ENCODE measurements at places on chromosomes 5 and 9.

GRCh38 chr5:15898641-15899040 lies 280.9 kb downstream of the MARCHF11 start:
- DNase-seq: no peak

DNA sequence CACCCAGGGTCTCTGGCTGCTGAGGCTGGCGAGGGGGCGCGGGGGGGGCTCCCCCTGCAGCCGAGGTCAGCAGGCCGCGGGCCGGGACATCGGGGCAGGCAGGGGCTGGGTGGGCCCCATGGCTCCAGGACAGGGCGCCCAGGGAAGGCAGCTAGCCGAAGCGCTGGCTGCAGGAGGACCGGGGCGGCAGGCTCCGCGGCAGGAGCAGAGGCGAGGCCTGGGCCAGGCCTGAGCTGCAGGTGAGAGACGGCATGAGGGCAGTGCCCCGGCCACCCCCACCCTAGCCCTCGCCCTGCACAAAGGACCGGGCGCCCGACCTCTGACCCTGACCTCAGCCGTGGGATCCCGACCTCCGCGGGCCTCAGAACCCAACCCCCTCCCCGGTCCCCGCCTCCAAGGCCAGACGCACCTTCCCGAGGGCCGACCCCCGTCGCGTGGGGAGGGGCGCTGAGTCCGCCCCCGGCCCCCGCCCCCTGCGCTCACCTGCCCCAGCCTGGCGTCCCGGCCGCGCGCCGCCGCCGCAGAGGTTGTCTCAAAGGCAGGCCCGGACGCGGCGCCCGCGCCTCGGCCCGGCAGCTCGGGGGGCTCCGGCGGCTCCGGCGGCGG lies 431 bp downstream of the RNF208 start:
- DNase-seq: no peak

GRCh38 chr5:142770650-142771609 lies 753 bp downstream of the ARHGAP26 start:
- peak; percentile 38 for DNase-seq

GRCh38 chr5:140133514-140134167 lies 7.9 kb downstream of the IGIP start:
- DNase-seq: no peak

- no peak for DNase-seq
Measured at GRCh38 chr5:72606525-72606924, 99.3 kb upstream of the ZNF366 start.

- no peak for DNase-seq
Measured at GRCh38 chr9:94649100-94649819, 9.9 kb upstream of the FBP1 start.

DNA sequence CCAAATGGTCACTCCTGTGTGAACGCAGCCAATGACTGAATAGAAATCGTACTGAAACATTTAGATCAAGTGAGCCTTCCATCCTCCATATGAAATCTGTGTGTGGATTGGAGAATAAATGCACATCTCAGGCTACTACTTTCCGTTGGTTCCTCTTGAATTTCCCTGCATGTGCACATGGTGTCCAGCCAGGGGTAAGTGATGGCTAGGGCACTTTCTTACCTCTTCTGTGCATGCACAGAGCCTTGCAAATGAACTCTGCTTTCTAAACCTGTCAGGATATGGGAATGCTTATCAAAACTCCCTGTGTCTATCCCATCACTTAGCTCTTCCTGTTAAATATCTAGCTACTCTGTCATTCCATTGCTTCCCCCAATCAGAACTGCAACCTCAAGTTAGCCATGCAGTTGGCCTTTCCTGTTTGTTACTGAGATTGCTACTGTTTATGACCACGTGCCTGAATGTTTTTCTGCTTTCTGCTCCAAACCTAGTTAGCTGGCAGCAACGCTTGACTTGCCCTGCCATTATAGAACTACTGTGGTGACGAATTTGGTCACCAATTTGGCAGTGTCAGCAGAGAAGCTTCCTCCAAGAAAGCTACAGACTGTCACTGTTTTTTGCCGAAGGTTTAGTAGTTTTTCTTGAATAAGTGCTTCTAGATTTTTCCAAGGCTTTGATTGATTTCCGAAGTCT lies 661.6 kb downstream of the LRRC70 start:
- DNase-seq: no peak

GRCh38 chr9:132742821-132743311 lies 72.6 kb downstream of the GTF3C4 start:
- no peak for DNase-seq

- DNase-seq: no peak
Measured at GRCh38 chr5:159021136-159021900, 78.4 kb downstream of the EBF1 start.

- no peak for DNase-seq
Measured at GRCh38 chr5:126516133-126516532, 78.9 kb downstream of the ALDH7A1 start.

- DNase-seq: no peak
Measured at GRCh38 chr5:72293495-72294055, 26.5 kb downstream of the MRPS27 start.

DNA sequence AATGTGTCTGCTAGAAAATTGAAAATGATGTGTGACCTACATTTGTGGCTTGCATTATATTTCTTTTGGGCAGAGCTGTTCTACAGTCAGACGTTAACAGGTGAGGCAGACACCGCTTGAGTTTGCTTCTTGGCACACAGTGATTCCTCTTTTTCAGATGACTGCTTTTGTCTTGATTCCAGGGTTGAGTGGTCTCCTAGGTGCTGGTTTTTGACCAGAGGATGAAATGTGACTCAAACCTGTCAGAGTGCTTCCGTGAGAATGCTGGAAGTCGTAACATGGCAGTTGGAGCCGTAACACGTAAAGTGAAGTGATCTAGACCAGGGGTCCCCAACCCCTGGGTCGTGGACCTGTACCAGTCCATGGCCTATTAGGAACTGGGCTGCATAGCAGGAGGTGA lies 28.3 kb upstream of the NDFIP1 start:
- DNase-seq: no peak

DNA sequence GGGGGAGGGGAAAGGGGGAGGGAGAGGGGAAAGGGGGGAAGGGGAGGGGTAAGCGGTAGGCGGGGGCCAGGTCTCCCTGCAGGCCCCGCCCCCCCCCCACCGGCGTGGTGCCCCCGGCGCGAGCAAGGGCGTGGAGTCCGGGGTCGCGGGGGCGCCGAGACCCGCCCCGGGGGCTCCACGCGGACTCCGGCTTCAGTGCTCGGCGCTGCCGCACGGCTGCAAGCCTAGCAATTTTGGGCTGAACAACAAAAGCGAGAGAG lies 10.8 kb downstream of the C9orf50 start:
- no peak for DNase-seq

GRCh38 chr9:109721001-109721400 lies 59.0 kb upstream of the PALM2AKAP2 start:
- DNase-seq: no peak
